GM12891 (cell line): ENCODE measurements at places on chromosomes 7 and 10.

DNA sequence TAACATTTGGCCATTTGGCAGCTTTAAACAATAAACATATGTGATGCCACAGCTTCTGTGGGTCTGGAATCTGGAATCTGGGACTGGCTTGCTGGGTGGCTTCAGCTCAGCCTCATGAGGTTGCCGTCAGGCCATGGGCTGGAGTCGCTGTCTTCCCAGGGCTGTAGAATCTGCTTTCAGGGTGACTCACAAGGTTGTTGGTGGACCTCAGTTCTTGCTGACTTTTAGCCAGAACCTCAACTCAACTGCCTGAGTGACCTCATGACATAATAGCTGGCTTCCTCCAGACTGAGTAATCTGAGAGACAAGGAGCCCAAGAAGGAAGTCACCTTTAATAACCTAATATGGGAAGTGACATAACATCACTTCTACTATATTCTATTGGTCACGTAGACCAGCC is 44.6 kb upstream of the TSPAN13 start:
- no peak for DNase-seq

- no peak for DNase-seq
Observed at GRCh38 chr10:113427236-113427735, 125.6 kb upstream of the HABP2 start.

DNA sequence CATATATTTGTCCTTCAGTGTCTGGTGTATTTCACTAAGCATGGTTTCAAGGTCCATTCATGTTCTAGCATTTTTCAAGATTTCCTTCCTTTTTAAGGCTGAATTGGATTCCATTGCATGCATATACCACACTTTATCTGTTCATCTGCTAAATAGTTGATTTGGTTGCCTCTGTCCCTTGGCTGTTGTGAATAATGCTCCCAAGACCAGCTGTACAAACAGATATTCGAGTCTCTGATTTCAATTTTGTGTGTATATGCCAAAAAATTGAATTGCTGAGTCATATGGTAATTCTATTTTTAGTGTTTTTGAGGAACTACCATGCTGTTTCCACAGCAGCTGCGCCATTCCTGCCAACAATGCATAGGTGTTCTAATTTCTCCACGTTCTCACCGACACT is 216.4 kb downstream of the NRG3 start:
- DNase-seq, result no peak

DNA sequence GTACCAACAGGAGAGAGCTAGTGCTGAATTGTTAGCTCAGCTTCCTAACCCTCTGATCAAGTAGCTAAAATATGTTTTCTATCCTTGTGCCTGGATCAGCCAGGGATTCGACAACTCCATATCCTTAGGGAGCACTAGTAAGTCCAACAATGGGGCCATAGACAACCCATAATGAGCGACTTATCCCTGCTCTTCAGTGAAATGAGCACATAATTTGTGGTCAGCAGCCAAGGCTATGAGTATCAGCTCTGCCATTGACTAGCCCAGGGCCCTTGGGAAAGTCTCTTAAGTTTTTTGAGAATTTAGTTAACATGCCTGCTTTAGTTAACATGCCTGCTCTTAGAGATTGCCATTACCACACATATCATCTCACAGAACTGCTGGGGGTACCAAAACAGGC is 39.3 kb downstream of the COL1A2 start:
- no peak for DNase-seq

- DNase-seq, result no peak
Observed at GRCh38 chr10:4167216-4167615, 382.2 kb upstream of the KLF6 start.

DNA sequence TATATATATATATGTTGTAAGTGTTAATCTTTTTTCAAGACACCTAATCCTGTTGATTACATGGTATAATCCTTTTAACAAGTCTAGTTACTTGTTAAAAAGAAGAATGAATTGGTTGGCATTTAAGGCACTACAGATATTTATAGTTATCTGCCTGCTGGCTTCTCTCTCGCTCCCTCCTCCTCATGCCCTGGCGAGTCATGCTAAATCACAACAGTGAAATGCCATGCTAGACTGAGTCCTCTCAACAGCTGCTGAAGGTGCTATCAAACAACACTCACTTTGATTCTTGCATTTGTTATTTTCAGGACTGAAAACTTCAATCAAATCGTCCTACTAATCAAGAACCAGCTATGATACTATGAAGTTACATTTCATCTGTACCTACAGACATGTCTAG is 15.4 kb downstream of the NRAP start:
- DNase-seq, result no peak

GRCh38 chr10:94210440-94211168 is 152.1 kb downstream of the NOC3L start:
- DNase-seq, result no peak

DNA sequence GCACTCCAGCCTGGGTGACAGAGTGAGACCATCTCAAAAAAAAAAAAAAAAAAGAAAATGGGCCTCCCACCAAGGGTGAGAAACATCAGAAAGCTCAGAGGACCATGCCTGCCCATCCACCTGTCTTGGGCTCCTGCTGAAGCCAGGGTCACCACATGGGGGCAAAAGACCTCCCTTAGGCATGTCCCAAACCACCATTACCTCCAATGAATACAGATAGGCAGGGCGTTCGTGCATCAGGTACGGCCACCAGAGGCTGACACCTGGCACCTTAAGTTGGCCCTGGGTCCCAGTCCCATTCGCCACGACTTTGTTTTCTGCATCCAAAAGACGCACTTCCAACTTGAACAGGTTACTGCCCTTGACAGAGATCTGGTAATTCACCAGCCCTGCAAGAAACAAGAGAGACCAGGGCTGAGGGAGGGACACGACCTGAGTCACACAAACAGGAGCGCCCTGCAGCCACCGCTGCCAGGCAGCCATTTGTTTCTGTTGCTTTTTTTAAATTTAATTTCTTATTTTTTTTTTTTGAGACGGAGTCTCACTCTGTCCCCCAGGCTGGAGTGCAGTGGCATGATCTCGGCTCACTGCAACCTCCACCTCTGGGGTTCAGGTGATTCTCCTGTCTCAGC is 6.1 kb downstream of the GUSB start:
- no peak for DNase-seq

DNA sequence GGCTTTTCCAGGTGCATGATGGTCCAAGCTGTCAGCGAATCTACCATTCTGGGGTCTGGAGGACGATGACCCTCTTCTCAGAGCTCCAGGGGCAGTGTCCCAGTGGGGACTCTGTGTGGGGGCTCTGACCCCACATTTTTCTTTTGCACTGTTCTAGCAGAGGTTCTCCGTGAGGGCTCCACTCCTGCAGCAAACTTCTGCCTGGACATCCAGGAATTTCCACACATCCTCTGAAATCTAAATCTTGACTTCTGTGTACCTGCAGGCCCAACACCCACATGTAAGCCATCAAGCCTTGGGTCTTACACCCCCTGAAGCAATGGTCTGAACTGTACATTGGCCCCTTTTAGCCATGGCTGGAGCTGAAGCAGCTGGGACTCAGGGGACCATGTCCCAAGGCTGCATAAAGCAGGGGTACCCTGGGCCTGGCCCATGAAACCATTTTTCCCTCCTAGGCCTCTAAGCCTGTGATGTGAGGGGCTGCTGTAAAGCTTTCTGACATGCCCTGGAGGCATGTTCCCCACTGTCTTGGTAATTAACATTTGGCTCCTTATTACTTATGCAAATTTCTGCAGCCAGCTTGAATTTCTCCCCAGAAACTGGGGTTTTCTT is 86.9 kb downstream of the ZNF783 start:
- no peak for DNase-seq

GRCh38 chr7:157411580-157411979 is 74.8 kb downstream of the DNAJB6 start:
- no peak for DNase-seq

GRCh38 chr10:69760072-69760471 is 41.6 kb upstream of the COL13A1 start:
- DNase-seq, result no peak

DNA sequence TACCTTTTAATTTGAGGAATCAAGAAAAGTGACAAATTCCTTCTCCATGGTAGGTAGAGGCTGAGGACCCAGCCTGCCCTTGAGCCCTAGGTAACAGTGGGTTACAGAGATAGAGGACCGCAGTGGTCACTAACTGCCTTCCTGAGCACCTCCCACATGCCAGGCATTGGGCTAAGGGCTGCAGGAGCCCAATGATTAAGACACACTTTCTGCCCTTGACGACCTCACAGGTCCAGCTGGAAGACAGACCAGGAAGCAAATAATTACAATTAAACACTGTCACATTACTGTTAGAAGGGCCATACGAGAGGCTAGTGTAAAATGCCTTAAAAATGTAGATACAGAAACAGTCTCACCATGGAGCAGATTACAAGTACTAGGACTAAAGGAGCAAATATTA is 156.8 kb upstream of the NFE2L3 start:
- no peak for DNase-seq

GRCh38 chr7:150903606-150904005 is 51.3 kb downstream of the AOC1 start:
- no peak for DNase-seq

GRCh38 chr10:89118091-89118490 is 89.0 kb downstream of the CH25H start:
- no peak for DNase-seq

DNA sequence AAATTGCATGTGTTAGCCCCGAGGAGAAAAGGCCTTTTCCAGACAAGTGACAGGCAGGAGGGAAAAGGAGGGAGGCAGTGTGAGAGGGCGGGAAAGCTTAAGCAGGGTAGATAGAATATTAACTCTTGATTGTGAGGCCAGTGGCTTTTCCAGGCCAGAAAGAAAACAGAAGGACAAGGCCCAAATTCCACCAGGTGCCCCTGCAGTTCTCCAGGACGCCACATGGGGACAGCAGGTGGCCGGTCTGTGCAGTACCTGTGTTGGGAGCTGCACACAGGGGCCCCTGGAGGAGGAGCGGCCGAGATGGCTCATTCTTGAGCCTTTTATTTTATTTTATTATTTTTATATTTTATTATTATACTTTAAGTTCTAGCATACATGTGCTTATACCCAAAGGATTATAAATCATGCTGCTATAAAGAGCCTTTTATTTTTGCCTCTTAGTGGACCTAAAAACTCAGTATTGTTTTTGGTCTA is 141.3 kb upstream of the KLF14 start:
- peak; percentile 40 for DNase-seq

- no peak for DNase-seq
Observed at GRCh38 chr10:78319371-78319770, 285.7 kb downstream of the RPS24 start.

- peak; percentile 23 for DNase-seq
Observed at GRCh38 chr7:7183061-7183837, 905 bp downstream of the C1GALT1 start.

DNA sequence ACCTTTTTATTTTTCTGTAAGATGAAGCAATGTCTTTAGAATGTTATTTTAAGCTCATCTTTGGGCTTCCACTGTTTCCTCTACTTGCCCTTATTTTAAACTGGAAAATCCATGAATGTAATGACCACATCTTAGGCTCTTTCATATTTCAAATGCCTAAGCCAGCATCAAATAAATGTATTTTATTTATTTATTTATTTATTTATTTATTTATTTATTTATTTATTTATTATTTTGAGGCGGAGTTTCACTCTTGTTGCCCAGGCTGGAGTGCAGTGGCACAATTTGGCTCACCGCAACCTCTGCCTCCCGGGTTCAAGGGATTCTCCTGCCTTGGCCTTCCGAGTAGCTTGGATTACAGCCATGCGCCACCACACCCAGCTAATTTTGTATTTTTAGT is 69.2 kb downstream of the HDAC9 start:
- DNase-seq, result no peak

- DNase-seq, result no peak
Observed at GRCh38 chr7:132472463-132473120, 103.7 kb downstream of the PLXNA4 start.

DNA sequence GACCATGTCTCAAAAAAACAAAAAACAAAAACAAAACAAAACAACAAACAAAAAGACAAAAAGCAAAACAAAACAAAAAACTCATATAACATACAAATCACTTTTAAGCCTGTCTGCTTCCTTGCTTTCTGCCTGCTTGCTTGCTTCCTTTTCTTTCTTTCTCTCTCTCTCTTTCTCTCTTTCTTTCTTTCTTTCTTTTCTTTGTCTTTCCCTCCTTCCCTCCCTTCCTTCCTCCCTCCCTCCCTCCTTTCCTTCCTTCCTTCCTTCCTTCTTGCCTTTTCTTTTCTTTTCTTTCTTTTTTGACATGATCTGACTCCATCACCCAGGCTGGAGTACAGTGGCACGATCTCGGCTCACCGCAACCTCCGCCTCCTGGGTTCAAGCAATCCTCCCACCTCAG is 15.9 kb upstream of the TRA2A start:
- DNase-seq, result no peak

DNA sequence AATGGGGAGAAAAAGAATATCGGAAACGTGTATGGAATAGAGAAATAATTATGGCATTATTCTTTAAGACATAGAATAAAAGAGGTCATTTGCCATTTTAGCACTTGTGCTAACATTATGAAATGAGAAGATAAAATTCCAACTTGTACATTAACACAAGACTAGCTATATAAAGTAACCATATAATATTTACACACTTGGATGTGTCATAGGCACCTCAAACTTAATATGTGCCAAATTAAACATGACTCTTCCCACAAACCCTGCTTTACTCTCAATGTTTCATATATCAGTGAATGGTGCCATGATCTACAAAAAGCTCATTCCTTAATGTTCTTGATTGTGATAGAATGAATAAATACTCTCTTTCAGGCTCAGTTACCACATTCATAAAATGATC is 4.1 kb upstream of the MINDY3 start:
- no peak for DNase-seq

DNA sequence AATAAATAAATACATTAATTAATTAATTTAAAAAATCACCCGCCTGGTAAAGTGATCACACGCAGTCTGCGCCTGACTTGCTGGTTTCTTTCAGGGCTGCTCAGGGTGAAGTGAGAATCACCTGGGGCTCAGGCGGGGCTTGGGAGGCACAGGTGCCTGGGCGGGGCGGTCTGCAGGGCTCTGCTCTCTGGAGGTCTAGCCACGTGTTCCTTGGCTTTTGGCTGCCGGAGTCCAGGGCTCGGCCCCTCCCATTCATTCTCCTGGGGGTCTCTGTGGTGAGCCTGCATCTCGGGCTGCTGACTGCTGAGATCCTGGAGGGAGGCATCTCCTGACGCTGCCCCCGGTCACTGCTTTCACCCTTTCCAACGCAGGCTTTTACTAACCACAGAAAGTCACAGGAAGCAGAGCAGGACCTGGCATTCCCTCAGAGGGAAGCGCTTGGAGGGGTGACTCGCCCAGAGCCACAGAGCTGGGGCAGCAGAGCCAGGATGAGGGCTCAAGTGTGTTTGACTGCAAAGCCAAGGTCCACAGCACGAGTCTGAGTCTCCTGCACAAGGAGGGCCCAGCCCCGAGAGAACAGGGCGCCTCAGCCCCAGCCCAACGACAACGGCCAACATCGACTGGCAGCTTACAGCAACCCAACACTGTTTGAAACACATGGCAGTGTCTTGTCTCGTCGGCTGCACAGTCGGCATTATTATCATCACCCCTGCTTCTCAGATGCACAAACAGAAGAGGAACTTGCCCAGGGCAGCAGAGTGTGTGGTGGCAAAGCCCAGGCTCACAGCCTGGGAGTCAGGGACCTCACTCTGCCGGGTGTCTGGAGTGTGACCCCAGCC is 22.4 kb upstream of the MNX1 start:
- no peak for DNase-seq
